ENCODE measurements at places on chromosomes 16 and 17. TPM values are rescaled to one million over a fixed set of nuclear protein-coding genes. Genes with fewer than 3 reads are reported as not detected.

DNA sequence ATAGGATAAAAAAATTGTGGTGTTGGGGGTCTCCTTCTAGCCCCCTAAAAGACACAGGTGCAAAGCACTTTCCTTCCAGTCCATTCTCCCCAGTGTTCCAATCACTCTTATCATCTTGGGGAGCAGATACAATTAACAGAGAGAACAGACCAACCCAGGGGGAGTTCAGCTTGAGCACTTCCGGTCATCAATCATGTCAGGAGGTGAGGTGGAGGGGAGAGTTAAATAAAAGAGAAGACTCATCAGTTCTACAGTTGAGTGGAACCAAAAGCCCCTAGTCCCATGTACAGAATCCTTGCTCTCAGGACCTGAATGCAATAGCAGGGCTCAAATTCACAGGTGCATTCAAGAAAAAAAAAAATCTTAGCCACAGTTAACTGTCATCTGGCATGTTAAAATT is 122.3 kb downstream of the DYNLRB2 start:
- DNase-seq: no peak

- DNase-seq: peak; percentile 57
Measured at GRCh38 chr16:52573365-52574299, 26.7 kb upstream of the TOX3 start.

- DNase-seq: no peak
Measured at GRCh38 chr17:32946375-32947135, 18.6 kb downstream of the TMEM98 start.

DNA sequence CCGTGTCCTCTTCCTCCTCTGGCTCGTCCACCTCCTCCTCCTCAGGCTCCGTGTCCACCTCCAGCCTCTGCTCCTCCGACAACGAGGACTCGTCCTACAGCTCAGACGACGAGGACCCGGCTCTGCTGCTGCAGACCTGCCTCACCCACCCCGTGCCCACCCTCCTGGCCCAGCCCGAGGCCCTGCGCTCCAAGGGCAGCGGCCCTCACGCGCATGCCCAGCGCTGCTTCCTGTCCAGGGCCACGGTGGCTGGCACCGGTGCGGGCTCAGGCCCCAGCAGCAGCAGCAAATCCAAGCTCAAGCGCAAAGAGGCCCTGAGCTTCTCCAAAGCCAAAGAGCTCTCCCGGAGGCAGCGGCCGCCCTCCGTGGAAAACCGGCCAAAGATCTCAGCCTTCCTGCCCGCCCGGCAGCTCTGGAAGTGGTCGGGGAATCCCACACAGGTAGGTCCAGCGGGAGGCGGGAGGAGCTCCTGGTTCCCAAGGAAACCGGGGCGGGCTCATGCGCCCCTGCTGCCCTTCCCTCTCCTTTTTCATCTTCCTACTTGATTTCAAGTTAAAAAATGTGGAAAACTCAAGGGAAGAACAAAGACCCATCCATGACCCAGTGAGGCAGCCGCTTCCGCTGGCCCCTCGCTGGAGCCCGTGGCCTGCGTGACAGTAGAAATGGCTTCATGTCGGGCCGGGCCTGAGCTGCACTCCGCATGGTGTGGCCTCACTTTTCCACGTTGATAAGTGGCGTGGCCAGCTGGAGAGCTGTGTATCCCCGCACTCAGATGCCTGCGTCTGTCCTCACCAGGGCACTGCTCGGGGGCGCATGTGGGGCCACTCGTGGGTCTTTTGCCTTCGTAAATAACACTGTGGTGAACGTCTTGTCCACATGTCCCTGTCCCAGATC is 50.7 kb downstream of the ACTG1 start:
- peak; percentile 54 for DNase-seq

DNA sequence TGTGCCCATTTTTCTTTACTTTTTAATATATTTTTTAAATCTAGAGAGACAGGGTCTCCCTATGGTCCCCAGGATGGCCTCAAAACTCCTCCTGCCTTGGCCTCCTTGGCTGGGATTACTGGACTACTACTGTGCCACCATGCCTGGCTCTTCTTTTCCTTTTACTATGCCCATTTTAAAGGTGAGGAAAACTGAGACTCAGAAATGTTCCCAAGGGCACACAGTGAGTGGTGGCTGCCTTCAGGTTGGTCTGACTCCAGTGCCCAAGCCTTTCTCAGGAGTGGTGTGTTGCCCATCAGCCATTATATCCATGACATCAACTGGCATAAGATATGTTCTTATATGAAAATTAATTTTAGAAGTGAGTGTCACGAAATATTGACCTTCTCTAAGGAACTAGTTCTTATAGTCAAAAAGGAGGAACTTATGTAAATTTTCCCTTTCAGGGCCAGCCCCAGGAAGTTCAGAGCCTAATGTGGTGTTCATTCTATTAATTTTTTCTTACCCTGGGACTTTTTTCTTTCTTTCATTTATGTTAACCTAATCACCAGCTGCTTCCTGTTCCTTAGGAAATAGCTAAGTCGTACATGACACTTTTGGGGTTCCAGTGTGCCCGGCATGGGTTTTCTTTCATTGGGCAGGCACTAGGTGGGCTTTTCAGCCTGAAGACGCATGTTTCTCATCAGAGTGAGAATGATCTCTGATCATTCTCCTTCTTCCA is 17.9 kb upstream of the SPN start:
- no peak for DNase-seq

GRCh38 chr16:1082952-1083675 is 10.6 kb downstream of the SSTR5 start:
- DNase-seq: peak; percentile 62

The DNAI2 gene
- total RNA-seq: not detected

The MT1E gene
- 162 TPM for total RNA-seq

The ALOXE3 gene
- total RNA-seq: not detected

The TOX3 gene
- total RNA-seq: 8.0 TPM

The NAGLU gene
- total RNA-seq: 55.8 TPM

The KRTAP3-1 gene
- total RNA-seq: not detected

All from stomach (tissue), 19 donors.